Cortex of kidney (tissue), 1 donor: ENCODE measurements at places on chromosomes 11 and 22.

DNA sequence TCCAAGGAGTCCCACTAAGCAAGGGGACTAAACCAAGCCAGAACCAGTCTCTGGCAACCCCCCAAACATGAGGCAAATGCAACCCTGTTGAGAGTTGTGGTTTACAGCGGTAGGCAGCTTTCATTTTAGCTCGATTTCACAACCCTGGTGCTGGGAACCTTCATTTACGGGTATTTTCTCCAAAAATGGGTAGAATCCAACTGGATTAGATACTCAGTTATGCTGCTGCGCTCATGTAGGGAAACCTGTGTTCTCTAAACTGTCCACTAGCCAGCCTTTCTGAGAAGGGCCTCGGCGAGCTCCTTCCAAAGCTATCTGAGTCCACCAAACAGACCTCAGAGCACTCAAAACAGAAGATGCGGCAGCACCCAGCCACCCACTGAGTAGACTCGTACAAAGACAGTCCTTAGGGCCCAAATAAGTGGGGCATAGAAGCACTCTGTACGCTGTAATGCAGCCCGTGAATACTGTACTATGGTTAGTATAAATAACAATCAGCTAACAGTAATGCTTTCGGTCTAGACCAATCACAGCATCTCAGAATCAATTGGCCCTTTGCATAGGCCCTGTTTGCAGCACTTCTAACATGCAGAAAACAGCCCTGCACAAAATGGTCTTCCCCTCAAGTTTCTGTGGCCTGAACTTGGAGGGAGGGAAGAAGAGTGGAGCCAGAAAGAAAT is 104.7 kb downstream of the ETS1 start:
- no peak for DNase-seq

DNA sequence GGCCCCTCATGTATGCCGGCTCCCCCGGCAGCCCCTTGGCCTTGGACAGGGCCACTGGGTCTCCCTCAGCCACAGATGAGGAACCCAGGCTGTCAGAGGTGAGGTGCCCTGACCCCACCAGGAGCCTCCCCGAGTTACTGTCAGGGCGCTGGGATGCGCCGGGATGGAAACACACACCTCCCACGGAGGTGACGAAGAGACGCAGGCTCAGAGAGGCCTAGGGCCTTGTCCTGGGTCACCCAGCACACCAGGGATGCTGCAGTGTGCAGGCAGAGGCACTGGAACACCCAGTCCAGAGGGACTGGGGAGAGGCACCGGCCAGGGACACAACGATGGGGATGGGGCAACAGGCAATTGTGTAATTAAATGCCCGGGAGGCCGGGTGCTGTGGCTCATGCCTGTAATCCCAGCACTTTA is 81.2 kb upstream of the PRR5 start:
- no peak for DNase-seq

DNA sequence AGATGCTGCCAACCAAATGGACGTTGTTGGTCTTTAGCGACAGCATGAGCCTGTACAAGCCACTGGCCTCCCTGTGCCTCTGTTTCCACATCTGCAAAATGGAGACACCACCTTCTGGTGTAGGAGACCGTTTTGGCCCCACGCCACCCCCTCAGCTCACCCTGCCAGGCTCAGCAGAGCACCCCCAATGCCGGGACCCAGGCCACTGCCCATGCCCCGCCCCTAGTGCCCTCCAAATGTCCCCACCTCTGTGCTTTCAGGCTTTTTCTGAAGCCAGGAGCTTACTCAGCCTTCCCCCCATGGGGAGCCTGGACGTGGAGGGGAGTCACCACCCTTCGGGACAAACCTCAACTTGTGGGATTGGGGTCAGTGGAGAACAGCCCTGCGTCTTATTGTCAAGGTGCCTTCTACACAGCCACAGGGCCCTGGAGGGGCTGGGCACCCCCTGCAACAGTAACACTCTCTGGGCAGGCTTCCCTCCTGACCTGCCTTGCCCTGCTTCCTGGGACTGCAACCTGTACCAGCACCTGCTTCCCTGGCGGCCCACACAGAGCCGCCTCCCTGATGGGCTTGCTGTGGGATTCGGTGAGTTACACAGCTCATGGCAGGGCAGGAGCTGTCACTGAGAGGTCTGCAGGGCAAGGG is 24.6 kb upstream of the RTL6 start:
- DNase-seq = no peak

- no peak for DNase-seq
Observed at GRCh38 chr11:69671734-69672465, 3.3 kb downstream of the LTO1 start.

- no peak for DNase-seq
Observed at GRCh38 chr11:47852053-47852452, 3.9 kb upstream of the NUP160 start.

GRCh38 chr11:12512826-12513395 is 135.5 kb downstream of the PARVA start:
- no peak for DNase-seq

DNA sequence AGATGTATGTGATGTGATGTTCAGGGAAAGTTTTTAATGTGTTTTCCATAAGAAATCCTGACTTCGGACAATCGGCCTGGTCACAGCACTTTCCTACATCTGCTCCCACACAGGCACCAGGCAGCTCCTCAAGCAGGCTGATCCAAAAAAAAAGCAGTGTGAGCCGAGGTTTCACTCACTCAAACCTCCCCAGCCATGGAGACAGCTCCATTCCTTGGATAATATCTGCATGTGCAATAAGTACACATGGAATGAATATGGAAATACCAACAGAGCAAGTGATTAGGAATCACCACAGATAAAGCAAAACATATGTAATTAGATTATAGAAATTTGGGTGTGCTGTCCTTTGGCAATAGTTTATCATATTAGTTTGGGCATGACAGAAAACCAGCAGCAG is 88.8 kb upstream of the API5 start:
- no peak for DNase-seq

- DNase-seq = no peak
Observed at GRCh38 chr22:26679003-26679629, 21.7 kb downstream of the MIAT start.

DNA sequence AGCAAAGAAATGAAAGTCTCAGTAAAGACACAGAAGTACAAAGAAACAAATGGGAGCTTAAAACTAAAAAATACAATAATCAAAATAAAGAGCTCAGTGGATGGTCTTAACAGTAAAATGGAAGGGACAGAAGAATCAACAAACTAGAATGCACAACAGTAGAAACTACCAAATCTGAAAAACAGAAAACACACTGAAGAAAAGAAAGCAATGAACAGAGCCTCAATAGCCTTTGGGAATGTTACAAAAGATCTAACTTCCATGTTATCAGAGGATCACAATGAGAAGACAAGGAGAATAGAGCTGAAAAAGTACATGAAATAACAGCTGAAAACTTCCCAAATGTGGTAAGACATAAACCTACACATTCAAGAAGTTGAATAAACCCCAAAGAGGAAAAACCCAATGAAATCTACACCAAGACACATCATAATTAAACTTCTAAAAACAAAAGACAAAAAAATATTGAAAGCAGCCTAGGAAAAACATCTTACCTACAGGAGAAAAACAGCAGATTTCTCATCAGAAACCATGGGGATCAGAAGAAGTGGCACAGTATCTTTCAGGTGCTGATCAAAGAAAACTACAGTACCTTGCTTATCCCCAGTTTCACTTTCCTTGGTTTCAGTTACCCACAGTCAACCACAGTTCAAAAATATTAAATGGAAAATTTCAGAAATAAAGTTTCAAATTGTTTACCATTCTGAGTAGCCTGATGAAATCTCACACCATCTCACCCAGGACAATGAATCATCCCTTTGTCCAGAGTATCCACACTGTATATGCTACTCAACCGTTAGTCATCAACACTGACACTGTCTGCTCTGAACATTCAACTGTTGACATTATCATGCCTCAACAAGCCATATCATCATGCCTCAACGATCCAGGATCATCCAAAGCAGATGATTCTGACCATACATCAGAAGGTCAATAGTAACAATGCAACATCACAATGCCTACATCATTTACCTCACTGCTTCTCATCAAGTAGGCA is 22.2 kb downstream of the RRAS2 start:
- DNase-seq = no peak

GRCh38 chr11:73496134-73496533 is 101.8 kb downstream of the FAM168A start:
- DNase-seq = no peak

- DNase-seq = no peak
Observed at GRCh38 chr11:17421781-17422180, 33.3 kb upstream of the KCNJ11 start.

DNA sequence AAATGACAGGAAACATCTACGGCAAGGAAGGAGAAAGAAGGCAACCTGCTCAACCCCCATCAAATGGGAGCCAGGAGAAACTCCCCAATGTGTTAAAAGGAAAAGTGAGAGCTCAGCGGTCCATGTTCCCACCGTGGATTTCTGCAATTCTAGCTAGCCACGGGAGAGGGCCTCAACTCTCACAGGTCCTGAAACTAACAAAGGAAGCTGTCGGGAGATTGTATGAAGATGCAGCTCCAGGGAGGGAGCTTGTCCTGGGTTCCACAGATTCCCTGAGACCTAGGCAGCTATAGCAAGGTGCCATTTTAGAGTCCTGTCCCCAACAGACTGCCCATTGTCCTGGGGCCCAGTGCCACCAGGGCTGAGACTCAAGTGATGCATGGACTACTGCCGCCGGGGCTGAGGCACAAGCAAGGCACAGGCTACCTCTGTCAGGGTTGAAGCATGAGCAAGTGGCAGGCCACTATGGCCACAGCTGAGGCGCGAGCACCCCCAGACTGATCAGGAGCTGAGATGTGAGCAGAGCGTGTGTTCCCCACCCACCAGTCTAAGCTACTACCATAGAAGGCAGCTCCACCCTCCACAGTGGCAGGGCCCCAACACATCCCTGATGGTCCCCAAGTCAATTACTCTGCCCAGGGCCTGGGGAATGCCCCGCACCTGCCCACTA is 31.3 kb downstream of the RSF1 start:
- DNase-seq = no peak

DNA sequence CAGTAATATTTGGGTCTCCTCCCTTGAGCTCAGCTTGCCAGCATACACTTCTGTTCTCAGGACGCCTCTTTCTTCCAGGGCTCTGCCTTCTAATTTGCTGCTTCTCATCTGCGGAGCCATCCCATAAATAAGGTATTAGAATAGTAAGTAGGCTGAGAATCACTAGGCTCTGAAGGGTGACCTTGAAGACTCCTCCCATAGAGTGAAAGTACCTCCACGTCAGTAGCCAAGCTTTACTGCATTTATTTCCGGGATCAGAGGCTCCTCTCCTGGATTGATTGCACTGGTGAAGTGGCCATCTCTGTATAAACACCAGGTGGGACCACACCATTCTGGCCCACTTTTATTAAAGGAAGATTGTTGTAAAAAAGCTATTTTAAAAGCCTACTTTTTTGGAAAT is 315.5 kb downstream of the FAT3 start:
- DNase-seq = no peak

GRCh38 chr22:18050065-18050464 is 25.7 kb upstream of the MICAL3 start:
- DNase-seq = no peak

DNA sequence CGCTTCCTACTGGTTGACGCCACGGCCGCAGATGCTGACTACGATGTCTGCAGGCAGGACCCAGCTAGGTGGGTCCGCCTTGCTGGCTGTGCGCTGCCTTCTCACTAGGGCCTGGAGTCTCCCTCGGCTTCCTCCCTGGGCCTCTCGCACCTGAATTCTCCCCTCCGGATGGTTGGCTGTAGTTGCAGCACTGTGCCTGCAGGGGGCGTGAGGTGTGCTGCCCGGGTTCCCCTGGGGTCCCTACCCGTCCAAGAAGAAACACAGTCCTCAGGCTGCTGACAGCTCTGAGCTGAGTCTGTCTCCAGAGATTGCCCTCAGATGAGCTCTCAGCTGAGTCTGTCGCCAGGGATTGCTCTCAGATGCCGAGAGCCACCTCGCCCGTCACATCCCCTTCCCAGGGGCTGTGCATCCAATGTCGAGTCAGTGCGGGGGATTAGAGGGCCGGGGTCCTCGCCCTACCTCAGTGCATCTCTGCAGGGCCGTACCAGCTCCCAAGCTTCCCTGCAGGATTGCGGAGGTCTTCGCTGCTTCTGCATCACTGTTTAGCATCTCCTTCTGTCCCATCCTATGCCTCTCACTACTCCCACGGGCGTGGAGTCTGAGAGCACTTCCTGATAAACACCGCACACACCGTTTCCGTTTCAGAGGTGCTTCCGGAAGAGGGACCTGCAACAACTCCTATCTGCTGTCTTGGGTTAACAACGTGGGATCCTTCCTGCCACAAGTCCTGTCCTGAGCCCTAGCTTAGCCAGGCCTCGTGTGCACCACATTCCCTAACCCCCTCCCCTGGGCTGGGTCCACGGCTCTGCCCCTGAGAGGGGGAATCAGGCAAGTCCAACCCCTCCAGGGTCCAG is 196.9 kb downstream of the CSNK2A3 start:
- DNase-seq = no peak

DNA sequence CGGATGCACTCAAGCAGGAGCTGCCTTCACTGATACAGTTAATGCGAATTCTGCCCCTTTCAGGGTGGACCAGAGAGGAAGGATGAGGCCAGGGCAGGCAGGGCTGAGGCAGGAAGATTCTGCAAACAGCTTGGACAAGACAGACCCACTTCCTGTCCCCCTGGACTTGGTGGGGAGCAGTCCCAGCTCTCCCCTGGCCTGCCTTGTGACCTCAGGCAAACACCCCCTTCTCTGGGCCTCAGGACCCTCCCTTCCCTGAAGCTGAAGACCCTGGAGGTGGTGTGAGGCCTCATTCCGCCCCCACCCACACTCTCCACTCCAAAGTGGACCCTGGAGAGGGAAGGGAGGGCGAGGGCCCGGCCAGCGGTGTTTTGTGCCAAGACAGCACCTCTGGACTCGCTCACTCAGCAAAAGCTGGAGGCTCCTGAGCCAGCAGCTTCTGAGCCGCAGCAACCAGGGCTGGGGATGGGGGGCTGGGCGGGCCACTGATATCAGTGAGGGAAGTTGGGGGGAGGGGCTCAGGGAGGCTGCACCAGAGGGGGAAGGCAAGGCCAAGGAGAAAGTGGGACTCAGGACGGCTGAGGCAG is 8.5 kb downstream of the RAB3IL1 start:
- DNase-seq = no peak

- no peak for DNase-seq
Observed at GRCh38 chr11:2105511-2105910, 33.7 kb downstream of the IGF2 start.

GRCh38 chr22:37880668-37881440 is 25.2 kb upstream of the MICALL1 start:
- DNase-seq = no peak

GRCh38 chr11:13119361-13119760 is 110.2 kb downstream of the RASSF10 start:
- DNase-seq = no peak

- no peak for DNase-seq
Observed at GRCh38 chr11:65212226-65212801, 30.6 kb downstream of the CAPN1 start.

DNA sequence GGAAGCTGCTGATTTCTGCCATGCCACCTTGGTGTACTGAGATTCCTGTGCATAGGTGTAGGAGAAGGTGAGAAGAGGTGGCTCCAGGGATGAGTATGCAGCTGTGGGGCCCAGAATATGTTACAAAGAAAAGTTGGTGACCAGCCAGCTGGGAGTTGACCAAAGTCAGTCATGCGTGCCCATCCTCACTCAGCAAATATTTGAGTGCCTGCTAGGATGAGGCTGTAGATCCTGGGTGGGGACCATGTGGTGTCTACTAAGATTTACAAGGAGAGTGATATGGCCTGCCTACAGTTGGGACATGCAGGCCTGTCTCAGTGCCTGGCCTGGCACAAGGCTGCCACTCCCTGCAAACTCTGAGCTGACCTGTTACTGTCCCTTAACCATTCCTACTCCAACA is 19.4 kb downstream of the RNF185 start:
- DNase-seq = no peak
